ENCODE measurements at places on chromosomes 4 and X. TPM values are rescaled to one million over a fixed set of nuclear protein-coding genes. Genes with fewer than 3 reads are reported as not detected.

The SMIM43 gene
- not detected for total RNA-seq

The SNCA gene
- 15.4 TPM for total RNA-seq

The CDS1 gene
- 29.6 TPM for total RNA-seq

DNA sequence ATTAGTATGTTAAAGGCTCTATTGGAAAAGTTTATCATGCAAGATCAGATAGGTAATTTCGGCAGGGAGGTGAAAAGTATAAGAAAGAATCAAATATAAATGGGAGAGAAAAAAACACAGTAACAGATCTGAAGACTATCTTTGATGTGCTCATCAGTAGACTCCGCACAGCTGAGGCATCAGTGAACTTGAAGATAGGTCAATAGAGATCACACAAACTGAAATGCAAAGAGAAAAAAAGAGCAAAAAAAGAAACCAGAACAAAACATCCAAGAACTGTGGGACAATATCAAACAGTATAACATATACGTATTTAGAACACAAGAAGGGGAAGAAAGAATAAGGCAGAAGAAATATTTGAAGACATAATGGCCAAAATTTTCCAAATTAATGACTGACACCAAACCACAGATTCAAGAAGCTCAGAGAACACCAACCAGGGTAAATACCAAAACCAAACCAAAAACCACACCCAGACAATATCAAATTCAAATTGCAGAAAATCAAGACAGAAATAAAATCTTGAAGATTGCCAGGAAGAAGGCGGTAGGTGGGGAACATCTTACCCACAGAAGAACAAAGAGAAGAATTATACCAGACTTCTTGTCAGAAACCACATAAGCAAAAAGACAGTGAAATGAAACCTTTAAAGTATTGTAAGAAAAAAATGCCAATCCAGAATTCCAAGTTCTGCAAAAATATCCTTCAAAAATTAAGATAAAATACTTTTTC is 29.1 kb downstream of the PFKFB1 start:
- DNase-seq: no peak

- DNase-seq: no peak
Measured at GRCh38 chrX:112779139-112779538, 61.5 kb downstream of the AMOT start.

- no peak for DNase-seq
Measured at GRCh38 chrX:135639066-135639780, 74.2 kb upstream of the CT45A1 start.

DNA sequence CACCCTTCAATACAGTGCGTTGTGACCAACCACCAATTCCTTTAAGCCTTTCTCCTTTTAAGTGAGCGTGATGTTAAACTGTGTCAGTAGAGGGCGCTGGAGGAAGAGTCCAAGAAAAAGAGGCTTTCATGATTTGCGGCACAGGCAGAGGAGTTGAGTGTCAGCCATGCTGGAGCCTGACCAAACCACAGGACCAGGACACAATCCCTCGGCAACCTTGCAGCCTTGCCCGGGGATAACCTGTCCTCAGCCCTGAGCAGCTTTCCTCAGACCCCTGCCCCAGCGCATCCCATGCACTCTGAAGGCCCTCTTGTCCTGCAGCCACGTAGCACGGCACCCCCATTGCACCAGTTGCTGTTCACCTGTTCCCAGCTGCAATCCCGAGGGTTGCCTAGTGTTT is 53.5 kb upstream of the SMIM31 start:
- no peak for DNase-seq

GRCh38 chrX:18757956-18758932 is 50.8 kb downstream of the PPEF1 start:
- DNase-seq: no peak

GRCh38 chr4:125762537-125762936 is 447.8 kb downstream of the FAT4 start:
- no peak for DNase-seq

GRCh38 chrX:15146515-15146914 is 123.4 kb downstream of the ASB9 start:
- DNase-seq: no peak

GRCh38 chr4:186250760-186251159 is 15.2 kb upstream of the F11 start:
- DNase-seq: no peak

DNA sequence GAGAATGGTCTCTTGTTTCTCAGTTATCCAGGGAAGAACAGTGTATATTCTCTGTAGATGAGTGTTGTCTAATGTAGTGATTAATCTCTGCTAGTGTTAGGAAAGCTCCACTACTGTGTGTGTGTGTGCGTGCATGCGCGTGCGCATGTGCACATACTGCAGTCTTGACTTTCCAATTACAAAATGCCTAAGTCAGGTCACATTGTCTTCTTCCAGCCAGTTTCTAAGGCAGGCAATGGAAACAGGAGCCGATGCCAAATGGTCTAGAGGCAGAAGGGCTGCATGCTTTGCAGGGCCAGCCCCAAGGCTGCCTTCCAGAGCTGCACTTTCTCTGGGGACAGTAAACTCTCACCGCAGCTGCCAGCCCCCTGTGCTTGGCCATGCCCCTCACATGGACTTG is 30.5 kb upstream of the NAP1L5 start:
- DNase-seq: no peak

DNA sequence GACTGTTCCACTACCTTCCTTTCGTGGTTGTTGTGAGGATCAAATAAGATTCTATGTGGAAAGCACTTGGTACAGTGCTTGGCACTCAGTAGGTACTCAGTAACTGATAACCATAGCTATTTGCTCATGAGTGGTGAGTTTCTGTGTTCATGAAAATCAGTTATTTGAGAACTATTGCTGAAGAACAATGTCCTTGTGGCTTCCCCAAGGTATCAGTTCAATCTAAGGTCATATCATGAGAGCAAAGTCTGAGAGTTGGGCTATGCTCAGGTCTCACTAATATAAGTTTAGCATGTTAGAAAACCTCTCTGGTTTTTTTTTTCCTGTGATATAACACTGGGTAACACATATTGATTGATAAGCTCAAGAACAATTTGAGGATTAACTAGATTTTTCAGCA is 147.8 kb downstream of the GRIA3 start:
- DNase-seq: no peak
